ENCODE measurements at places on chromosomes 11 and 22. TPM values are rescaled to one million over a fixed set of nuclear protein-coding genes. Genes with fewer than 3 reads are reported as not detected.

DNA sequence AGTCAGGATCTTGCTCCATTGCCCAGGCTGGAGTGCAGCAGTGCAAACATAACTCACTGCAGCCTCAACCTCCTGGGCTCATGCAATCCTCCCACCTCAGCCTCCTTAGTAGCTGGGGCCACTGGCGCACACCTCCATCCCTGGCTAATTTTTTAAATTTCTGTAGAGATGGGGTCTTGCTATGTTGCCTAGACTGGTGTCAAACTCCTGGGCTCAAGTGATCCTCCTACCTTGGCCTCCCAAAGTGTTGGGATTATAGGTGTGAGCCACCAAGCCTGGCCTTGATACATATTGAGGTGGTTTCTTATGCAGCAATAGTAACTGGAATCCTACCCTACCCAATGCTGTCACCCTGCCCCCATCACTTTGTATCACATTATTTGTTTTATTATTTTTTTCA lies 32.4 kb downstream of the SCUBE1 start:
- no peak for DNase-seq
- H3K36me3 ChIP-seq, result no peaks in the 10 kb centered on the region
- no peaks in the 10 kb centered on the region for H3K27me3 ChIP-seq
- no peak overlapping the region for H3K27ac ChIP-seq
- no peak overlapping the region for H3K4me3 ChIP-seq
- no peaks in the 10 kb centered on the region for H3K4me1 ChIP-seq

DNA sequence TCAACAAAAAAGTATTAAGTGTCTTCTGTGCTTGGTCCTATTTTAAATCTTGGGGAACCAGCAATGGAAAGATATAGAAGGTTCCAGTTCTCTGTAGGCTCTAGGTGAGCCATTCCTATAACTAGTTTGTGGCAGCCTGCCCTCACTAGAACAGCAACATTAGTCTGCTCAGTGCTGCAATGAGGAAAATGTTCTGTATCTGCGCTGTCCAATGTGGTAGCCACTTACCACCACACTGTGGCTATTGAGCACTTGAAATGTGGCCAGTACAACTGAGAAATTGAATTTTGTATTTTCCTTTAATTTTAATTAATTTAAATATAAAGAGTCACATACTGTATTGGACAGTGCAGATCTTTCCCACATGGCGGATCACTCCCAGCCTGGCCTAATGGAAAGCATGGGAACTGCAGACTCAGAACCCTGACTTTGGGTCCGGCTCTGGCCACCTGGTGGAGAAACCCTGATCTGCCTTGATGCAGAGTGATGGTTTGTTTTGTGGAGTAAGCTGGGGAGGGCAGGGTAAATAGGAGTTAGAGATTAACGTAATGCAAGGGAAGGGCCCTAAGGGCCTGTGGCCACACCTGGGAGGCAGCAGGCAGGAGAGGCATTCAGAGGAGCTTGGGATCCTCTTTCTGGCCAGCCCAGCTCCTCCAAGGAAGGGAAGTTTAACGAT lies 101.0 kb downstream of the ME3 start:
- DNase-seq, result peak; percentile 91
- H3K36me3 ChIP-seq, result no peaks in the 10 kb centered on the region
- no peak overlapping the region for H3K4me3 ChIP-seq
- H3K27ac ChIP-seq, result no peak overlapping the region
- H3K27me3 ChIP-seq, result no peaks in the 10 kb centered on the region
- no peaks in the 10 kb centered on the region for H3K4me1 ChIP-seq

GRCh38 chr11:132258875-132259274 lies 888.5 kb downstream of the NTM start:
- H3K36me3 ChIP-seq, result no peaks in the 10 kb centered on the region
- H3K27me3 ChIP-seq, result no peaks in the 10 kb centered on the region
- H3K4me1 ChIP-seq, result no peaks in the 10 kb centered on the region
- H3K27ac ChIP-seq, result no peak overlapping the region
- H3K4me3 ChIP-seq, result no peak overlapping the region

DNA sequence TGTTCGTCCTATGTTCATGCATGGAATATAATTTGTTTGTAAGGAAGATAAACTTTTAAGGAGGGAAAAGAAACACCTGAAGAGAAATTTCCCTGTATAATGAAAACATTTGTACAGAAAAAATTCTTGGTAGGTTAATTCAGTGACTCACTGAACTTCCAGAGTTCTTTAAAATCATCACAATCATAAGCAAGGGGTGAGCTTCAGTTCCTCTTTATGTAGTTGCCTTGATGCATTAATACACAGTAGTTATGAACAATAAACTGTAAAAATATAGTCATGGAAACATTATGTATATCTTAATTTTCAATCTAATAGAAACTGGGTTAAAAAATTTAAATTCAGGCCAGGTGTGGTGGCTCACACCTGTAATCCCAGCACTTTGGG lies 1.1 kb upstream of the C11orf65 start:
- no peak overlapping the region for H3K4me3 ChIP-seq
- no peak for DNase-seq
- H3K27me3 ChIP-seq, result no peaks in the 10 kb centered on the region
- no peak overlapping the region for H3K27ac ChIP-seq

DNA sequence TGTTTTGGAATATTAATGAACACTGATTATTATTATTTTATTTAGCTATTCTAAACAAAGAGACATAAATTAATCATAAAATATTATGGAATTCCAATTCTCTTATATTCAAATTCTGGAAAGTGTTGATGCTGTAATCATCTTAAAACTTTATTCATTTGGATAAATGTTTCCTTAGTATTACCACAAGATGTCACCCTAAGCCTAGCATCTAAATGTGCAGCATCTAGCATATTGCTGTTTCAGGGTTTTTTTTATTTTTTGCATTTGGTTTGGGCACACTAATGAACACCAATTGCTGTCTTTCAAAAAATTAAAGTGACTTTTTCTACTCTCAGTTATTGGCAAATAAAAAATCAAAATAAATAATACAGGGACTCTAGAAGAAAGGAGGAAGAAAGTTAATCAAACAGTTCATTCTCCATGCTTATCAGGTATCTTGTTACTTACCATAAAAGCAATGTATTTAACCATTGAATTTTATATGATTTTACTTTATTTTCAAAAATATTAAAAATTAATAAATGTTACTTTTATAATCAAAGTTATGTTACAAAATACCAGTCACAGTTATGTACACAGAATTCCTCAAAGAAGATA lies 31.8 kb downstream of the DLG2 start:
- no peaks in the 10 kb centered on the region for H3K36me3 ChIP-seq
- no peaks in the 10 kb centered on the region for H3K27me3 ChIP-seq
- H3K4me1 ChIP-seq, result no peaks in the 10 kb centered on the region
- H3K27ac ChIP-seq, result no peak overlapping the region
- DNase-seq, result no peak
- H3K4me3 ChIP-seq, result no peak overlapping the region

- DNase-seq, result peak; percentile 81
- peaks cover 14% of the 10 kb centered on the region for H3K36me3 ChIP-seq
- no peak overlapping the region for H3K27ac ChIP-seq
- no peaks in the 10 kb centered on the region for H3K27me3 ChIP-seq
- H3K4me1 ChIP-seq, result no peaks in the 10 kb centered on the region
Measured at GRCh38 chr11:71086687-71087258, 165.6 kb downstream of the SHANK2 start.

DNA sequence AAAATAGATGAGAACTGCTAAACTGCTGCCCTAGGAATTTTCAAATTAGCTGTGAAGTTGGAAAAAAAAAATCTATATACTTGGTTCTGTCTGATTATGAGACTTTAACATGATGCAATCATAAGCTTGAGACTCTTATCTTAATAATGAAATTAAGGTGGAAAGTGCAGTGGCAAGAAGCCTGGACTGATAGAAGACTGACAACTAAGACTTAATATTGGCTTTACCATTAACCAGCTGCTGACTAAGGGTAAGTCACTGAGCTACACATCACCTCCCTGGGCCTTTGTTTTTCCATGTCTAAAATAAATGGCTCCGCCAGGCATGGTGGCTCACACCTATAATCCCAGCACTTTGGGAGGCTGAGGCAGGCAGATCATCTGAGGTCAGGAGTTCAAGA lies 56.9 kb downstream of the SLC35F2 start:
- DNase-seq, result no peak
- peaks cover 2% of the 10 kb centered on the region for H3K27me3 ChIP-seq
- H3K36me3 ChIP-seq, result peaks cover 9% of the 10 kb centered on the region
- H3K27ac ChIP-seq, result no peak overlapping the region
- H3K4me1 ChIP-seq, result no peaks in the 10 kb centered on the region
- H3K4me3 ChIP-seq, result no peak overlapping the region

DNA sequence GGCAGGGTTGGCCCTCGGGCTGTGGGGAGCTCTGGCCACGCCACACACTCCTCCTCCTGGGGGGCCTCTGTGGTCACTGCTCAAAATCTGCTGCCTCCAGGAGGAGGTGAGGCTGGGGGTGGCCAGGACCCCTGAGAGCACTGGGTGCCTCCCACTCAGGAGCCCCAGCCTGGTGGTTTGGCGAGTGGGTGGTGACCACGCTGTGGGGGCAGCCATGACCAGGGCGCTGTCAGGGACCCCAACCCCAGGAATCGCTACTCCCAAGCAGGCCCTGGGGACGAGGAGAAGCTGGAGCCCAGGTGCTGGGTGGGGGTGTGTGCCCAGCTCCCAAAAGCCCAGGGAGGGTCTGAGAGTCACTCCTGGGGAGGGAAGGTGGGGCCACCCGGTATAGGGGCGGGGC lies 30.1 kb downstream of the TSPAN4 start:
- no peak for DNase-seq
- H3K4me3 ChIP-seq, result no peak overlapping the region
- no peaks in the 10 kb centered on the region for H3K27me3 ChIP-seq

OR52I1 gene
- not detected for total RNA-seq

TTC36 gene
- total RNA-seq, result 1.6 TPM

KDM4D gene
- total RNA-seq, result 1.9 TPM

MOGAT2 gene
- total RNA-seq, result not detected

DLG2 gene
- 8.2 TPM for total RNA-seq

OR52H1 gene
- not detected for total RNA-seq

All from H9 (cell line).